ENCODE measurements at places on chromosomes 2 and 18.

- no peak for DNase-seq
These were observed 239.5 kb upstream of the COL3A1 start for GRCh38 chr2:188734691-188735090.

DNA sequence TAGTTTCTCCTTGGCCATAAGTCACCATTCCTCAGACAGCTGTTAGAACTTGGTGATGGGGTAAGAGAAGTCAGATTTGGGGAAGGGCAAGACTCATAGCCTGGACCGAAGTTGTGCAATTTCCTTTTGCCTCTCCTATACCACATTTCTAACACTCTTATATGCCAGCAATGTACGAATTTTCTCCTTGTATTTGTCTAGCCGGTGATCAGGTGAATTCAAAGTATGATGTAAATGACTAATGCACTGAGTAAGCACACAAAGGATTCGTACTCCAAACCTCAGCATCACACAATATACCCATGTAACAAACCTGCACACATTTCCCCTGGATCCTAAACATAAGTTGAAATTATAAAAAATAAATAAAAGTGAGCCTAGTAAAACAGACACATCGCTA, 1143.5 kb upstream of the CELF4 start:
- DNase-seq = no peak

DNA sequence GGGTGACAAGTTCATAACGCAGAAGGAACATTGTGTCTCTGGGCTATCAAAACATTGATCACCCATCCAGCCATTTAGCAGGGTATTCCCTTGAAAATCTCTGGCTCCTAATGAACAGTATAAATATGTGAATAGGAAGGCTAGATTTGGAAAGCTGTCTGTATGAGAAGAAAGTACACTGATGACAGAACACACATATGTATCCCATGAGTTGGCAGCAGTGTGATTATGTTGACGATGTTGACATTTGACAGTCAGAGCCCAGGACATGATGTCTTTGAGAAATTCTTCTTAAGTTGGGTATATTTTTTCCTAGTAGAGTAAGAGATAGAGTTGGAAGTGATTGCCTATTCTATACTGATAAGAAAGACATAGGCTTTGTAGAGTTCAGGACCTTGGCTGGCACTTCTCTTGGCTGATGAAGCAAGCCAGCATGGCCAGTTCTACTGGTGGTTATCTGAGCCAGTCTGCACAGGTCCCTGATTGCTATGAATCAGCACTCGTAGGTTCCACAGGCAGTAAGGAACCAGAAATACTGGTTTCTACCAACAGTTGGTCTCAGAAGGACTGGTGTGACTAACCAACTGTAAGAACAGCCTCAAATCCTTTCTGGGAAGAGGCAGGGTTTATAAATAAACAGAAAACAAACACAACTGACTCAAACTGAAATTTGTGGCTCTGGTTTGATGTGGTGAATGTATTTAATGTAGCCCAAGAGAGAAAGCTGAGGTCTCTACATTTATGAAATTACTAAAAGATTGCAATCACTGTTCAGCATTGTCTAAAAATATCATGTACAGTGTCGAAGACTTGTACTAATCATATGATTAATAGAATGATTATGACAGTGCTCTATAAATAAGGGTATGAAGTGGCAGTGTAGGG, 43.9 kb upstream of the RAPH1 start:
- no peak for DNase-seq

- DNase-seq = no peak
These were observed 124.3 kb downstream of the ICOS start for GRCh38 chr2:204060841-204061240.

GRCh38 chr2:134626781-134627180, 92.0 kb downstream of the TMEM163 start:
- DNase-seq = no peak

DNA sequence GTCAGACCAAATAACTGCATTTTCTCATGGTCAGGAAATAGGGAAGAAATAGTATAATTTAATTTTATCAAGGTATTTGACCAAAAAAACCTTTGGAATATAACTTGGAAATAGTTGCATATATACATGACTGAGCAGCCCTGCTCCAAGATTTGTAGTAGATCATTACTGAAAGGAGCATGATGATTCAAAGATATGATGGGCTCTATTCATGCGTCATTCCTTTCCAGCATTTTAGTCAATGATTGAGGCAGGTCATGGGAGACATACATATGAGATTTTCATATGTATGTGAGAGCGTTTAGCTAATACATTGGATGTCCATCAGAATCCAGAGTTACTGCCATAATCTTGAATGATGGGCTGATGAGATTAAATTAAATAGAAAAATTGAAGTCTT, 74.5 kb downstream of the CAB39 start:
- DNase-seq = no peak

DNA sequence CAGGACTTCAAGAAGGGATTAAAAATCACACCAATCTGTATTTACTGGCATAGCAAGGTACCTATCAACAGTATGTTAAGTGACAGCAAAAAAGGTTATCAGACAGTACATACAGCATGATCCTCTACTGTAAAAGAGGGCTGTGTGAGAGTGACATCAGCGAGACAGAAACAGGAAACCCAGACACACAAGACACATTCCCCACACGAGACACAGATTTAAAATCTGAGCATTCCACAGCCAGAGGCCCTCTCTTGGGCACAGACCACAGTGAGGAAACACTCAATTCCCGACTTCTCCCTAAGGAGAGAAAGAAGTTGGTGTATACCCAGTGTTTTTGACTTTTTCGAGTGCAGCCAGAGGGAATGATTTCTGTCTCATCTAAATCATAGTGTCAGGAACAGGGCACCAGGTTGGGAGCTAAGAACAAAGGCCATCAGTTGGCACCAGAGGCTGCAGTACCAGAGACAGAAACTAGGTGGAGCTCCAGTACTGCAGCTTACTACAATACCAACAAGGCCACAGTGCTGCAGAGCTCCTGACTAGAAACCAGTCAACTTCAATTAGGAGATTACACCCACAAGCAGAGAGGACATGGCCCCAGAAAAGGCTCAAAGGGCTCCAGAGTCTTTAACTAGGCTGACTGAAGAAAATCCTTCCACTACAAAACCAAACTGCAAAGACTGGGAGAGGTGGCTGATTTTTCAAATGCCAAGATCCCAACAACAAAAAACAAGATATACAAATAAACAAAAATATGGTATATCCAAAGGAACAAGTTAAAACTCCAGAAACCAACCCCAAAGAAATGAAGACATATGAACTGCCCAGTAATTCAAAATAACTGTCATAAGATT, 41.0 kb downstream of the UNC50 start:
- peak; percentile 54 for DNase-seq

DNA sequence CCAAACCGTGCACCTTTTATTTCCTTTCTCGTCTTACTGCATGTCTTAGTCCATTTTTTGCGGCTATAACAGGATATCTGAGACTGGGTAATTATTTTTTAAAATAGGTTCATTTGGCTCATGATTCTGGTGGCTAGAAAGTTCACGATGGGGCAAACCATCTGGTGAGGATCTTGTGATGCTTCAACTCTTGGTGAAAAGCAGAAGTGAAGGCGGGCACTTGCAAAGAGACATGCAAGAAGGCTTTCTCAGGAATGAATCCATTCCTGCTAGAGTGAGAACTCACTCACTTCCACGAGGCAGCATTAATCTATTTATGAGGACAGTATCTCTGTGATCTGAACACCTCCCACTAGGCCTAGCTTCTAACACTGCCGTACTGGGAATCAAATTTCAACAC, 327.1 kb upstream of the RBMS1 start:
- DNase-seq = no peak

DNA sequence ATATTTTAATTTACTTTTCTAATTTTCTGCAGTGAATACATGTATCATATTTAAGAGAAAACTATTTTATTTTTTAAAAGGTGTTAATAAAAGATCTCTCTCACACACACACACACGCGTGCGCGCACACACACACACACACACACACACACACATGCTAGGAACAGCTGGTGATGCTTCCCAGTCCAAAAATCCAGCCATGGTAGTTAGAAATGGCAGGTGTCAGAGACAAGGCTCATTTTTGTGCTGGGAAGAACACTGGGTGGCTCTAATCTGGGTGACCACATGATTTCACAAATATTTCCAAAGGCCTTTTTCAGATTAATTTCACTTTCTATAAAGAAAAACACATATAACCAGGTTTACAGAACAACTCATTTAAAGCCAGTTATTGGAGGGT, 104.5 kb upstream of the NCK2 start:
- no peak for DNase-seq

DNA sequence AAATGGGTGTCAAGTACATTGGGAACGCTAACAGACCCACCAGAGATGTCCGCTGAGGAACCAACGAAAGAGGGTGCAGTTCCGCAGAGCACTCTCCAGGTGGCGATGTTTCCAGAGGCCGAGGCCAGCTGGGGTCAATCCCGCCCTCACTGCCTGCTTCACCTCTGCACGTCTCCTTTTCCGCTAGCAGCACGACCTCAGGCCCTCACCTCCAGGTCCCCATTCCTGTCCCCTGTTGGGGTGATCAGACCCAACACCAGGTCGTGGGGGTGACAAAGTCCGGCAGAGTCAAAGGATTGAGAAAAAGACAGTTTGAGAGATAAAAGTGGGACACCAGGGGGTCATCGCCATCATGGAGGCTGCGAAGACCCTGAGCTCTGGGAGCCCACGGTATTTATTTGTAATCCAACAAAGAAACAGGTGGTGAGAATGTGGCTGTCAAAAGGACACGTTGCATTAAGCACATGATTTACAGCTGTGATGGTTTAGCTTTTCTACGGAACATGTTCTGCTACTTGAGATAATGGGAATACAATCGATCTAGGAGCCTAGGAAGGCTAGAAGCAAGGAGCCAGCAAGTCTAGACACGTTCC, 27.3 kb downstream of the ZAP70 start:
- DNase-seq = peak; percentile 89

DNA sequence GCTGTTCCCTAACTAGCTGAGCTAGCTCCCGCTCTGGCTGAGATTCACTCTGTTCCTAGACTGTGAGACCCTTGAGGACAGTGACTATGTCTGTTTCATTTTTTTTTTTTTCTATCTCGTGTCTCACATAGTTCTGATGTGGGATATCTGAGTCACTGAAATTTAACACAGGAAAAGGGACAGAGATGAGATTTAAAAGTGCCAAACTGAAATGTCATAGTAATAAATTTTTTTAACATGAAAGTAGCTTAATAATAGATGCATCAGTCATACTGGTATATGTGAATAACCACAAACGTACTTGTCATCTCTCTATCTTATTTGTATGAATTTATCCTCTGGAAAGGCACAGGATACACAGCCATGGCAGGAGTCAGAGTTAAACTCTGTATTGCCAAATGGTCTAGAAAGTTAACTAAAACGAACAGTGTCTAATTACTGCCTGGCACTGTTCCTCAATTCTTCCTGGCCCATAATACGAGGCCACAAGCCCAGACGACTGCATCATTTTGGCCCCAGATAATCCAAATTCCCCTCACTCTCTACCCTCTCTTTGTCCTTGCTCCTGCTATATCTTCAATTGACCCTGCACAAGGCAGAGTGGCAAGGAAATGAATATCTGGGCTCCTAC, 87.5 kb downstream of the SATB2 start:
- no peak for DNase-seq

- no peak for DNase-seq
These were observed 6.7 kb upstream of the ESPNL start for GRCh38 chr2:238093181-238094140.

DNA sequence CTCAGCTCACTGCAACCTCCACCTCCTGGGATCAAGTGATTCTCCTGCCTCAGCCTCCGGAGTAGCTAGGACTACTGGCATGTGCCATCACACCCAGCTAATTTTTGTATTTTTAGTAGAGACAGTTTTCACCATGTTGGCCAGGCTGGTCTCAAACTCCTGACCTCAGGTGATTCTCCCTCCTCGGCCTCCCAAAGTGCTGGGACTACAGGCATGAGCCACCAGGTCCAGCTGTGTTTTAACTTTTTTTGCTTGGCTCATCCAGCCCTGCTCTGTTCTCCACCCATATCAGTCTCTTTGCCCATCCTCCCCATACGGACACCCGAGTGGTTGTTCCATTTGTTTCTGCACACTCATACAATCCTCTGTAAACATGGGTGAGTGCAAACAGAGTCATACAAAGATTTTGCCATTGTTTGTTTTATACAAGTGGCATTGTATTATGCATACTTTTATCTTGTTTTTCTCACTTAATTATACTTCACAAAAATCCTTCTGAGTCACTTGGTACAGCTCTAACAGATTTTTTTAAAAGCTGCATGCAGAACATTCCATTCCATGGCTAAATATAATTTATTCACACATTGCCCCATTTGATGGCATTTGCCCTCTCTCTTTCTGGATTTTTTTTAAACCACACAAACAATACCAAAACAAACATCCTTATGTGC, 5.3 kb downstream of the APOB start:
- DNase-seq = no peak

DNA sequence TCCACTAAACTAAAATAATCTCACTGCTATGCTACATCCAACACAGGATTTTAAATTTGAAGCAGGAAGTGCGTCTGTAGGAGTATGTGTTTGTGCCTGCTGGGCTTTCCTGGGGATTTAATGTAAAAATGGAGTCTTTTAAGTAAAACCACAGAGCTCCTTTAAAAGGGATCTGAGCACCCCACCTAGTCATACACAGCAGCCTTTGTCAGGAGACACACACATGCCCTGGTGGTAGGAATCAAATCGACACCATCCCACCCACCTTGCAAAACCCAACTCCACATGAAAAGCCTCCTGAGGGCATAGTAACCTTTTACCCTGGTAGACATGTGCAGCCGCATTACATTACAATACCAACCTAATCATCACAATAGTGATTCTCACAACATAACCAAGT, 29.1 kb downstream of the UXS1 start:
- no peak for DNase-seq

- DNase-seq = no peak
These were observed 578.6 kb upstream of the RAB6C start for GRCh38 chr2:129400826-129401225.

DNA sequence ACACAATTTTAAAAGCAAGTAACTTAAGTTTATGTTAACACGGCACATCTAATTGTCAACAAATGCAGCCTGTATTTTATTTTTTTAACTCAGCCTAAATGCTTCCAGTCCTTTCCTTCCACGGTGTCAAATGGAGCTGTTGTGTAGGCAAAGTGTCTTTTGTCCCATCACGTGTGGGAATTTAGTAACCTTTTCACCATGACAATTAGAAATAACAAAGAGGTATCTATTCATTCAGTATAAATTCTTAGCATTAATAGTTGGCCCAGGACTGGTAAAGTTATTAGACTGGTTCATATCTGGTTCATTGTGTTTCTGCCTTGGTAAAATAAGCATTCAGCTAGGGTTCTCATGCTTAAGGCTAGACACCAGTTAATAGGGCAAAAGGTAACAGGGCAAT, 47.9 kb downstream of the FRZB start:
- no peak for DNase-seq

DNA sequence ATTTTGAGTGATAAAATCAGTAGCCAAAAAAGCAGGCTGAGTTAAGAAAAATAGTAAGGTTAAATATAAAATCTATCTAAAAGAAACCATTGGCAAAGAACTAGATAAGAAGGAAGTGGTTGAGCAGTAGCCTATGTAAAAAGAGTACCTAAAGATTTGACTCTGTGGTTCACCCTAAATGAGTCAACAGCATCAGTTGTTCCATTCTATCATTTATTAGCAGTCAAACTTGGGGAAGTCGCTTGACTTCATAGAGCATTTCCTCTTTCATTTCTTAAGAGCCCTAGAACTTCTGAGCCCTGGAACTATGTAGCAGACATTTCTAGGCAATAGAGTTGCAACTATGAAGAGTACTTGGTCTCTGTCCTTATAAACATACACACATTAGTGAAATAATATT, 381.7 kb downstream of the NUP35 start:
- no peak for DNase-seq

All from K562 (cell line).